Hematopoietic multipotent progenitor cell (in vitro differentiated cells): ENCODE measurements at places on chromosomes 16 and 17.

DNA sequence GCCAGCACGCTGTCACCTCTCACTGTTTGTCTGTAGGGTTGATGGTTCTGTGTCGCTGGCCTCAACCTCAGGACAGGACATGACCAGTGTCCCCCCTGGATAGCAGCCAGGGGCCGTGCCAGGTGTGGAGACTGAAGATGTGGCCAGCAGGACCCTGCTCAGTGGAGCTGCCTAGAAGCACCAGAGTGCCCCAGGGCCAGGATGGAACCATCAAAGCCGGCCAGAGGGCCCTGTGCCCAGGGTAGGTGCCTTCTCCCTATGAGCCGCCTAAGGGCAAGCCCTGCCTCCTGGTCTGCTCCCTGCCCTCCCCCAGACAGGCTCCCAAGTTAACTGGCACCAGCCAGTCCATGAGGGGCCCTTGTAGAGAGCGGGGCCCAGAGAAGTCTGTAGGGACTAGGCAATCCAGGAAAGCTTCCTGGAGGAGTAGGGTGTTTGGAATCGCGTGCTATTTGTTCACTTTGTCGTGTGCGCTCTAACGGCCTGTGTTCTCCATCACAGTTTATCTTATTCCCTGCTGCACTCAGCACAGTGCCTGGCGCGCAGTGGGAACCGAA lies 546 bp upstream of the NDUFB10 start:
- no peak for DNase-seq

- no peak for DNase-seq
These were observed 14.5 kb downstream of the ABCA9 start for GRCh38 chr17:69046121-69046807.

DNA sequence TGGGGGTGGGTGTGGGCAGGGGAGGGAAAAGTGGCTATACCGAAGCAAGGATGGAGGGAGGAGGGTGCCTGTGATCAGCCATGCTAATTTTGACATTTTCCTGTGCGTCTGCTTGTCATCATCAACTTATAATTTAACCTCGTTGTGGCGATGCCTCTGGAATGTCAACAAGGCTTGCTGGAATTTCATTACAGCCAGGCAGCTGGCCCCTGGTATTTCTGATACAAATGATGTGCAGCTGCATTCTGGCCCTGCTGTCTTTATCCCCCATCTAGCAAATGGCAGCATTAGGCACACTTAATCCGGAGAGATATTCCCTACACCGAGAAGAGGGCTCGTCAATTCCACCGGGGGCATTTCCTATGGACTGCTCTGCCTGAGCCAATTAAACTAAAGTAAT lies 278.3 kb upstream of the CCL2 start:
- no peak for DNase-seq

- no peak for DNase-seq
These were observed 5.8 kb downstream of the PMFBP1 start for GRCh38 chr16:72166151-72166550.

DNA sequence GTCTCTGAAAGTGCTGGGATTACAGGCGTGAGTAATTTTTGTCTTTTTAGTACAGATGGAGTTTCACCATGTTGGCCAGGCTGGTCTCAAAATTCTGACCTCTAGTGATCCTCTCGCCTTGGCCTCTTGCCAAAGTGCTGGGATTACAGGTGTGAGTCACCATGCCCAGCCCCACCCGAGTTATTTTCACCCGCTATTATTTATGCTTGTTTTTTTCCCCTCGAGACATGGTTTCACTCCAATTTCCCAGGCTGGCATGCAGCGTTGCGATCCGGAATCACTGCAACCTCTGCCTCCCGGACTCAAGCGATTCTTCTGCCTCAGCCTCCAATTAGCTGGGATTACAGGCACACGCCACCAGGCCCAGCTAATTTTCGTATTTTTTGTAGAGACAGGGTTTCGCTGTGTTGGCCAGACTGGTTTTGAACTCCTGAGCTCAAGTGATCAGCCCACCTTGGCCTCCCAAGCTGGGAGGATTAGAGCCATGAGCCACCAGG lies 9.2 kb downstream of the RPL23 start:
- DNase-seq: no peak

DNA sequence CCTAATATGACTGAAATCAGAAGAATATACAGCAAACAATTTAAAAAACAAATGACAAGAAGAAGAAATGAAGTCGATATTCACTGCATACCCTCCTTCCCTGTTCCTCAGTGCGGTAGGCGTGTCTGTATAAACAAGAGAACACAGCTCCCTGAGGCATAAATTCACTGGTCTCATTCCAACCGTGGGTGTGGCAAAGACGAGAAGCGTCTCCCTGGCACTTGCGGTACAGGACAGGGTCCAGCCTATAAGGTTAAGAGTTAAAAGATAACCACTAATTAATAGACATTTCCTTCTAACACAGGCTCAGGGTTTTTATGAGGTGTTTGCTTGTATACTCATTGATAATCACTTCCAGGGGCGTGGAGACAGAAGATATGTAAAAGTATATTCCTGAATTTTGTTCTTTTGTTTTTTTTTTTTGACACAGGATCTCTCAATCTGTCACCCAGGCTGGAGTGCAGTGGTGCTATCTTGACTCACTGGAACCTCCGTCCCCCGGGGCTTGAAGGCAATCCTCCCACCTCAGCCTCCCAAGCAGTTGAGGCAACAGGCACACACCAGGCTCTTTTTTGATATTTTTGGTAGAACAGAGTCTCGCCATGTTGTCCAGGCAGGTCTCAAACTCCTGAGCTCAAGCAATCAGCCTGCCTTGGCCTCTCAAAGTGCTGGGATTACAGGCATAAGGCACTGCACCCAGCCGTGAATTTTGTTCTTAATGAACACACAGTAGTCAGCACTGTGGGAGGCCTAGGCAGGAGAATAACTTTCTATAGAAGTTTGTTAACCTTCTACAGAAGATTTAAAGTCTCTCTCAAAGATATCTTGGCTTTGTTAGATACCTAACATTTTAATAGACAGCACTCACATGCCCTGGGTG lies 59.1 kb upstream of the CLEC18B start:
- DNase-seq: no peak

DNA sequence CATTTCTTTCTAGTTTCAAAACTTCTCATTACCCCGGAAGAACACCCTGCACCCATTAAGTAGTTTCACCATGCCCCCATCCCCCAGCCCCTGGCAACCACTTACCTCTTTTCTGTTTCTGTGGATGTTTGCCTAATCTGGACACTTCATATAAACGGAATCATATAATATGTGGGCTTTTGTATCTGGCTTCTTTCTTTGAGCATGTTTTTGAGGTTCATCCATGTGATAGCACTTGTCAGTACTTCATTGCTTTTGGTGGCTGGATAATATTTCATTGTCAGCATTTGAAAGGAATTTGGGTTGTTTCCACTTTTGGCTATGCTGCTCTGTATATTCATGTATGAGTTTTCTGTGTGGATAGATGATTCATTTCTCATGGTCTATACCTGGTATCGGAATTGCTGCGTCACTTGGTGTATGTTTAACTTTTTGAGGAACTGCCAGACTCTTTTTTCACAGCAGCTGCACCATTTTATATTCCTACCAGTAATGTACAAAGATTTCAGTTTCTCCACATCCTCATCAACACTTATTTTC lies 30.0 kb upstream of the SLC5A10 start:
- peak; percentile 78 for DNase-seq

DNA sequence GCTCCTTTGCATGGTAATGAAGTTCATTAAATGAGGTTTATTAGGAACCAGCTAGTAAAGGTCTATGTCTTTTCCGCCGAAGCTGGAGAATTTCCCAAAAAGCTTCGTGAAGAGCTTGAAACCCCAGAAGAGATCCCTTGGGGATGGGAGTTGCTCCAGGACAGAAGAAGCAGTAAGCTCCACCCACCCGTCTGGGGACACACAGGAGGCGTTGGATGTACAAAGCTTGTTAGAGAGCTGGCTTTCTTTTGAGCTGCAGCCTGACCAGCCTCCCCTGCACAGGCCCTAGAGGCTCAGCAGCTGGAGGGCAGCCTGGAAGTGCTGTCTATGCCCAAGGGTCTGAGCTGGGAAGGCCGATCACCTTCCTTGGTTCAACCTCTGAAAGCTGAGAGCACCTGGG lies 147.4 kb upstream of the SDK2 start:
- no peak for DNase-seq

- DNase-seq: no peak
These were observed 95.6 kb downstream of the SALL1 start for GRCh38 chr16:51055434-51055833.

GRCh38 chr17:1229349-1229899 lies 40.8 kb upstream of the BHLHA9 start:
- peak; percentile 69 for DNase-seq

DNA sequence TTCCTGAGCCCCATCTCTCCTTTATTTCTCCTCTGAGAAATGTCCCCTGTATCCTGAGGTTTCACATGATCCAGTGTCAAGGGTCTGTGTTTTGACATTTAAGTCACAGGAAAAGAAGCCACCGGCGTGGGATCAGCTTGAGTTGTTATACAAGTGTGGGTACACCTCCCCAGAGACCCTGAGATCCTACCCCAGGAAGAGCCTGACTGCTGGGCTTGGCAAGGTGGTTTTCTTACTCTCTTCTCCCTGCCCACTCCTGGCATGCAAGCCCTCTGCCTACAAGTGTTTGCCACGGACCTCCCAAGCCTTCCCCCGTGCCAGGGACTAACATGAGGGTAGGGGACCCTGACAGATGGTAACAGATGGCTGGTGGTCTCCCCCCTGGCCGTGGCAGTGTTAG lies 2.8 kb upstream of the ARHGAP27 start:
- no peak for DNase-seq

- DNase-seq: no peak
These were observed 37.3 kb downstream of the SPOP start for GRCh38 chr17:49640556-49640955.

GRCh38 chr16:47316442-47317015 lies 144.3 kb downstream of the ITFG1 start:
- no peak for DNase-seq

DNA sequence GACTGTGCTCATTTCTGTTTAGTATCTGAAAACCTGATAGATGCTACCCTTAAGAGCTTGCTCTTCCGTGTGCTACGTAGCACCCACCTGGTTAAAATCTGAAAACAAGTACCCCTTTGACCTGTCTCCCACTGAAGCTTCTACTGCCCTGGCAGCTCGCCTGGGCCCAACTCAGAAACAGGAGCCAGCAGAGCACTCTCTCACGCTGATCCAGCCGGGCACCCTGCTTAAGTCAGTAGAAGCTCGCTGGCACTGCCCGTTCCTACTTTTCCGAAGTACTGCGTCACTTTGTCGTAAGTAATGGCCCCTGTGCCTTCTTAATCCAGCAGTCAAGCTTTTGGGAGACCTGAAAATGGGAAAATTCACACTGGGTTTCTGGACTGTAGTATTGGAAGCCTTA lies 18.9 kb downstream of the NTAN1 start:
- no peak for DNase-seq

GRCh38 chr17:81342269-81343070 lies 47.4 kb upstream of the SLC38A10 start:
- DNase-seq: no peak

GRCh38 chr17:77264617-77265230 lies 124.0 kb downstream of the SEC14L1 start:
- DNase-seq: no peak

DNA sequence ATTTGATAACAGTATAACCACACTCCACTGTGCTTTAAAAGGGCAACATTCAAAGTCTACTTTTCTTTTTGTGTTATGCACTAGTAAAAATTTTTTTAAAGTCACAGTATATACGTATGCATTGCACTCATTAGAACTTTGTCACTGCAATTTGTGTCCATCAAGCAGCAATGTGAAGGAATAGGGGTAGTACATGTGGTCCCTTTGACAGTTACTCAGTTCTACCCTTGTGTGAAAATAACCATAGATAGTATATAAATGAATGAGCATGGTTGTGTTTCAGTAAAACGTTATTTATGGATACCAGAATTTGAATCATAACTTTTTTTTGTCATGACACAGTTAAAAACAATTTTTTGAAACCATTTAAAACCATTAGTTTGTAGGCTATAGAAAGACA lies 30.7 kb downstream of the NFATC3 start:
- DNase-seq: no peak

DNA sequence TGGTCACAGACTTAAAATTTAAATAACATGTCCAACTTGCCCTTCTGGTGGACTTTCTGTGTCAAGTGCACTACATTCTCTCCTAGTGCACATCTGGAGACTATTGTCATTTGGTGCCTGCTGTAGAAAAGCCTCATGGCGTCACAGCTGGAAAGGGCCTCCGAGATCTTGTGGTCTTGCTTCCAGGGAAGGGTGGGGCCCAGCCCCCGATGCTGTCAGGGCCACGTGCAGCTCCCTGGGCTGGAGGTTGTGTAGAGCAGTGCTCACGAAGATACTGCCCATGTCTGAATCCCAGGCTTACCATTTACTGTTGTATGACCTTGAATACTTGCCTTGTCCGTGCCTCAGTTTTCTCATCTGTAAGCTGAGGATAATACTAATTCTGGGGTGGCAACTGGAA lies 6.8 kb upstream of the MPRIP start:
- no peak for DNase-seq

DNA sequence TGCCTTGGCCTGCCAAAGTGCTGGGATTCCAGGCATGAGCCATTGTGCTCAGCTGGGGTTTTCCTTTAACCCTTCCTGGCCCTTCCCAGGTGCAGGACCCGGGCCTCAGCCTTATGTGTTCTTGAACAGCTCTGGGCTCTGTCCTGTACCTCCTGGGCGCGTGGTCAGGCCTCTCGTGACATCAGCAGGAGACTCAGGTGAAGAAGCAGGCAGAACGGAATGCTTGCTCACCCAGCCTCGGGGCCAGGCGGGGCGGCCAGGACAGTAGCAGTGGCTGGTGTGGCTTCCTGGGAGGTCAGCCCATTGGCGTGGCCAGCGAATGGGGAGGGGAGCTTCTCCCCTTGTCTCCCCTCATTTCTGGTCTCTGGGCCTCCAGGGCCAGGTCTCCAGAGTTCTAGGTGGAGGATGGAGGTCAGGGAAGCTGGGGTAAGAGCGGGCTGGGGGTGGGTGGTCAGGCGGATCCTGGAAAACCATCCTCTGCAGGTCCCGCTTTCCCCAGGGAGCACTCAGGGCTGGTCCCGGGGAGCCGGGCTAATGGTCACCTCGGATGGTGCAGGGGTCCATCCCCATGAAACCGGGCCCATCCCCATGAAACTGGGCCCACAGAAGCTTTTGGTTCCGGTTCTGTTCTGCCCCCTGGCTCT lies 281.5 kb downstream of the SEC14L1 start:
- DNase-seq: no peak

- no peak for DNase-seq
These were observed 7.0 kb downstream of the KATNB1 start for GRCh38 chr16:57742543-57742942.

DNA sequence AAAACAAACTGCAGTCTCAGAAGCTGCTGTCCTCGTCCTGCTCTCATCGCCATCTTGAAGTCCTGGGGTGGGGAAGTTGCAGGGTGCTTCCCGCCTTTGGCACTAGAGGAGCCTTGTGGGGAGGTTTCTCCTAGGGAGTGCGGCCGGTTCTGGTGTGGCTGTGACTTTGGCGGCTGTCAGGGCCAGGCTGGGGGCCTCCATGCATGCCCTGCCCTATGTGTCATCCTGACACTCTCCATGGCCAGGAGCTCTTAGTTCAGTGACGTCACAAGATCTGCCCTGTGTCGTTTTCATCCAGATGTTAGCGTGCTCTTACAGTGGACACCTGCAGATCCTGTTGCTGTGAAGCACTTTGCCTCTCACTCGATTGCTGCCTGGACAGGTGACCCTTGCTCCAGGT lies 49.6 kb downstream of the PLD6 start:
- no peak for DNase-seq
